ENCODE measurements at places on chromosomes 6 and 20. TPM values are rescaled to one million over a fixed set of nuclear protein-coding genes. Genes with fewer than 3 reads are reported as not detected.

DNA sequence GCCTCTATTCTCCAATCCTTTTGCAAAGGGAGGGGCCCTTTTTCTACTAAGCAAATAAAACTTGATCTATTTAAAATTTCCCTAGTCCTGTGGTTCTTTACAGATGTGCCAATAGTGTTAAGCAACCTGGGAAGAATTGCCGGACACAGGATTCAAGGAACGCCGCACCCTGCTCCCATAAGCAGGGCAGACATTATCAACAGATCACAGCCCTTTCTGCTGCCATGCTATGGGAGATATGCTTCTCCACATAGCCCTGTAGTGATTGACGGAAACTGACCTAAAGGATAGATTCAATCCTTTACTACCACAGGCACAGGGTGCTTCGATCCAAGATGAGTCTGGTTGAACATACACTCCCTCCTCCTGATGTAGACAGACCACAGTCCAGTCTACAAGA is 118.4 kb upstream of the TRAF3IP2 start:
- no peak for DNase-seq

DEFB132 gene
- polyA plus RNA-seq: 0.07 TPM

DNA sequence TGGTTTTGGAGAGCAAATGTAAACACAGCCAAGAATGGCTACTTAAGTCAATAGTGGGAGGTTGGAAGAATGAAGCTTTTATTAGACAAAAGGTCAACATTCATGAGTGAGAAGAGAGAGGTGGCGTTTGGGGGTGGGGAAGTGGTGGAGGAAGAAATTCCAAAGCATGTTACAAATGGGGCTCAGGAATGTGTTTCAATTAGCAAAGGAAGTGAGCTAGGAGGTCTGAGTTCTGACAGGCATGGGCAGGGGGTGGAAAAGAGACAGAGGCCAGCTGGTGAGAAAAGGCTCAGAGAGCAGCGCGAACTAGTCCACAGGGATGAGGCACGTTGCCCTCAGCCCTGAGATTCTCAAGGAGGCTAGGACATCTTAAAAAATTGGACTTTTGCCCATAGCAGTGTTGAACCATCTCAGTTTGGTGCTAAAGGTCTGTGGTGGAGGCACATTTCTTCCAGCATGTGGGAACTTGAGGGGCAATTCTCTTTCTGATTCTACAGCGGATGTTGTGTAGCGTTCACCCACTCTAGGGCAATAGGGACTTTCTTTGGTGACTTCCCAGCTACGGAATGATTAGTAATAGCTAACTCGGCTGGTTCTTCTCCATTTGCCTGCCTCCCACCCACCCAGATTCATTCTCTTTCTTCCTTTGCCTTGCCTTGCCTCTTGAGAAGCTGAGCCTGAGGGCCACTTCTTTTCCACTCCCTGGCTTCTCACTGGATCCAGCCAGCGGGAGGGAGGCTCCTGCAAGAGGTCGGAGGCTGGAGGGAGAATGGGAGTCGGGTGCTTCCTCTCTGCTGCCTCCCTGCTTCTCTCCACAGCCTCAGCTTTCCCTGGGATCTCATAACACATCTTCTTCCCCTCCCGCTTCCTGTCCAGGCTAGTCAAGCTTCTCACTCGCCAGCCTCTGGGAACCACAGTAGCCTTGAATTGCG is 45.1 kb upstream of the NEDD9 start:
- DNase-seq: peak; percentile 83

- DNase-seq: no peak
Measured at GRCh38 chr6:144160431-144161005, 10.2 kb downstream of the STX11 start.

BPIFB6 gene
- polyA plus RNA-seq: not detected

GRCh38 chr6:22883061-22883717 is 313.8 kb downstream of the HDGFL1 start:
- DNase-seq: no peak

- no peak for DNase-seq
Measured at GRCh38 chr6:152063170-152063921, 255.9 kb downstream of the ESR1 start.

- no peak for DNase-seq
Measured at GRCh38 chr6:158040804-158041347, 59.2 kb downstream of the SYNJ2 start.

HFE gene
- 9.4 TPM for polyA plus RNA-seq

NKAIN2 gene
- 20.6 TPM for polyA plus RNA-seq

DNA sequence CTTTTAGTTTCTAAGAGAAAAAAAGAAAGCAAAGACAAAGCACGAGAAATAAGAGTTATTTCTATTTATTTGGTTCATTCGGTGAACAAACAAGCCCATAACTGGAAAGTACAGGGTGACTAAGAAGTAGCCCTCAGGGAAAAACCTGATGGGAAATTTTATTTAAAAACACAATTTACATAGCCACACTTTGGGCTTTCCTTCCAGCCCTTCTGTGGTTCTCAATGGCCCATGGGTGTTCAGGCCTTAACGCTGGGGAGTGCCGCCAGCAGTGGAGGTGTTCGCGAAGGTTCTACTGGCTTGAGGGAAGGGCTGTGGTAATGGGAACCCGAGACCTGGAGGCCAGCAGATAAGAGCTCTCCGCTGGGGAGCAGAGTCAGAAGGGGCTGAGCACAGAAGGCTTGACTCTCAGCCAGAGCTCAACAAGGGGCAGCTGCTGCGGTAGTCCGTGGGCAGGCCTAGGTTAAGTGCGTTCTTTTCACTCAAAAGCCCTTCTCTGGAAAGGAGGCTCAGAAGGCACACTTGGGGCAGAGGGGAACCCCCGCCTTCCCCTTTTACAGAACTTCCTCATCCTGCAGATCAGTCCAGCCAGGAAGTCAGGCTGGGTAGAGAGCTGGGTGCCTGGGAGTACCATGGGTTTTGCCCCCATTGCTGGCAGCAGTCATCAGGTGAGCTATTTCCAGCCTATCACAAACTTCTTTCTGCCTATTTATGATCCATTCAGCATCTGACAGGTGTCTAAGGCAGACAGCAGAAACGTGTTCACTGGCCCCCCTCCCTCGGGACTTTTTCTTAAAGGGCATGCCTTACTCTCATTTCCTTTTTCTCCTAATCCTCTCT is 8.8 kb upstream of the CD83 start:
- no peak for DNase-seq

SCAF8 gene
- polyA plus RNA-seq: 65.7 TPM

GRCh38 chr6:75397656-75398465 is 95.7 kb downstream of the FILIP1 start:
- no peak for DNase-seq

BPIFB3 gene
- not detected for polyA plus RNA-seq

PRSS35 gene
- 44.3 TPM for polyA plus RNA-seq

TGM3 gene
- polyA plus RNA-seq: 0.43 TPM

DNA sequence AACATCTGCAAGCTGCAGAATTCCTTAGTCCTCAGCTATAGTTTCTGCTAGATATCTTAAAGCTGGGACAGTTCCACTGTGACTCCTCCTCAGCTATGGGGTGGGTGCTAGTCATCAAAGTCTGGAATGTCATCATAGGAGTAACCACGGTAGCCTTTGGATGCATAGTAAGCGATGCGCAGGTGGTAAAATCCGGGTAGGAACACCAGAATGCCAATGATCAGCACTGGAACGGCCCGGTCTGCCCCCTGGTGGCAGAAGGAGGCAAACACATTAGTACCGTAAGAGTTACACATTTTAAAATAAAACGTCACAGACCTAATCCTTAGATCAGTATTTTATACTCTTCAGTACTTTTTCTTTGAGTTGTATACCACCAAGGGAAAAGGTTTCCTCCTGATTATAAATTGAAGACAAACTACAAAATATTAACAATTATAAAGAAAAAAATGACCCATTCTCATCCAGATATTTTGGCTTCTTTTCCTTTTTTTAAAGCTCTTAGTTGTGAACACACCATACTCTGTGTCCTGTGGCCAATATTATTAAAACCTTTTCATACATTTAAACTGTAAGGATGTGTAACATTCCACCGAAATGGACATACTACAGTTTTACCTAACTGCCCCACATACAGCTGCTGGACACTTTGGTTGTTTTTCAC is 18.9 kb downstream of the PCNA start:
- DNase-seq: peak; percentile 40

DNA sequence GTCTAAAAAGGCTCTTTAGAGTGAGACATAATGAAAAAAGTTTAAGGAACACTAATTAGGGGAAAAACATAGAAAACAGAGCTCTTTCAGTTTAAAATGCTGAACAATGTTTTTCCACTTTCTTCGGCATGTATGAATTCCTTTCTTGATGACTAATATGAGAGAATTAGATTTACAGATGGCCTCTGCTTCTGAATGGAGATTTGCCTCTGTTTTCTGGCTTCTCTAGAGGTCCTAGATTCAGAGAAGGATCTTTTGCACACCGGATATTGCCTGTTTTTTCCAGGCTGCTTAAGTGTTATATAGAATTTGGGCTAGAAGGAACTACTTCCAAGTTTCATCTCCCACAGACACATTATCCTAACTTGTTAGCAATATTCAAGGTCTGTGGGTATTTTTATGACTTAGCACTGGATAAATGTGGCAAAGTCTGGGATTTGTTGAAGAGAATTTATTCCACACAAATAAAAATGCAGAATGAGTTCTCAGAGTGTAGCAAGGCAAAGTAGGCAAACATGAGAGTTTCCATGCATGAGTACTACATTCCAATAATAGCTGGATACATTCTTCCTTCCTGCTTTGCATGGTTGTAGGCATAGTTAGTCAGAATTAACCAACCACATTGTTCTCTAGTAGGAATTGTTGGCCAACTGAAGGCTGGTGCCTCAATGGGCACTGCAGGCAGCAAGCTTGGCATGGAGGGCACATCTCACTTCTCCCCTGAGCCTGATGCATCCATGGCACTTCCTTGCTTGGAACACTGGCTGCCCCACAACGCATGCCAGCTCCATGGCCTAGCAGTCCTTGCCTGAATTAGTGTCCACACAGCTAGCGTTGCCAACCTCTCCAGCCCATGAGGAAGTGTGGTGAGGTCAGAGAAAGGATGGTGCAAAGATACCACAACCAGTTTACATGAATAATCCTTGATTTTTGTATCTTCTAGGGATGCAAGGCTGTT is 224.2 kb downstream of the CLIC5 start:
- no peak for DNase-seq

ZBTB22 gene
- 20.9 TPM for polyA plus RNA-seq

TFAP2C gene
- 1.1 TPM for polyA plus RNA-seq

GRCh38 chr20:21682521-21682954 is 22.9 kb upstream of the PAX1 start:
- DNase-seq: peak; percentile 92

DNA sequence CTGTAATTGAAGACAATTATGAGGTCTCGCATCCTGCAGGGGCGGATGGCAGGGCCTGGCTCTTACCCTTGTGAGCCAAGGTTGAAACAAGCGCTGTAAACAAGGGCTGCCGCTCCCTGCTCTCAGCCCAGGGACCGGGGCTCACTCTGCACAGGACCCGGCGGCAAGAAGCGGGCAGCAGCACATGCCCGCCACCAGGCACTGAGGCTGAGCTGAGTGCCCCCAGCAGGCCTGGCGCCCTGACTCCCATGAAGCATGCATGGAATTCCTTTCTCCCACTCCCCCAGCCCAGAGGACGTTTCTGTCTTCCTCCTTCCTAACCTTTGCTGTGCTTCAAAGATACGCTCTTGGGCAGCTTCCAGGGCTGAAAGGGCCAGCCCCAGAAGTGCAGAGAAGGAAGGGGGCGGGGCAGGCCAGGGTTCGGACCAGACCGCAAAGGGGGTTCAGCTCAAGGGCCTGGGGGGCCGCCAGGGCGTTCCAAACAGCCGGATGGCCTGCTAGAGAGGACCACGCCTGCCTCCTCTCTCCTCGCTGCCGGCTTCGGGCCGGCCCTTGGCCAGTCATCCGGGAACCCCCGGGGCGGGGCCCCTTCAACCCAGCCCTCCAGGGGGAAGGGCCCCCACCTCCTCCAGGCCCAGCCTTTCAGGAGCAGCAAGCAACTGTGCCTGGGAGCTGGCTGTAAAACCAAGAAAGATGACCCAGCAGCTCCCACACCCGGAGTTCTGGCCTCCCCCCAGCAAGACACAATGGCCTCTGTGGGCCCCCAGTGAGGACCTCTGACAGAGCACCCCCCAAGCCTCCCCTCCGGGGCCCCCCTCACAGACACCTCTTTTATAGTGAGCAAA is 109.9 kb downstream of the NOL4L start:
- peak; percentile 90 for DNase-seq

- DNase-seq: no peak
Measured at GRCh38 chr6:158939255-158940159, 60.5 kb downstream of the RSPH3 start.

GRCh38 chr20:16052456-16052855 is 520.8 kb downstream of the KIF16B start:
- no peak for DNase-seq

DNA sequence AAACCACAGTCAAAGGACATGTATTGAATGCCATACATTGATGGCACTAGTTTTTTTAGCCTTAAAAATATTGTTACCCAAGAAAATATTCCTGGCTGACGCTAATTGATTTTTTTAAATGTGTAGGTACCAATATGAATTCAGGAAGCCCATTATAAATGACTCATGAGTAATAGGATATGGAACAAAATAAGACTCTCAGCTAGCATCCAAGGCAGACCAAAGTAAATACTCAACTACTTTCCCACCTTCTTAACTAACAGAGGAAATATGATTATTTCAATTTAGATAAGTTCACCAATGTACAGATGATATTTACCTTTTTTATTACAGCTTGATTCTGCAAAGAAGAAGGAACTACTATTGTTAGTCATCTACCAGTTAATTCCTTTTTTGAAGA is 43.2 kb upstream of the TXNDC5 start:
- DNase-seq: no peak

DNA sequence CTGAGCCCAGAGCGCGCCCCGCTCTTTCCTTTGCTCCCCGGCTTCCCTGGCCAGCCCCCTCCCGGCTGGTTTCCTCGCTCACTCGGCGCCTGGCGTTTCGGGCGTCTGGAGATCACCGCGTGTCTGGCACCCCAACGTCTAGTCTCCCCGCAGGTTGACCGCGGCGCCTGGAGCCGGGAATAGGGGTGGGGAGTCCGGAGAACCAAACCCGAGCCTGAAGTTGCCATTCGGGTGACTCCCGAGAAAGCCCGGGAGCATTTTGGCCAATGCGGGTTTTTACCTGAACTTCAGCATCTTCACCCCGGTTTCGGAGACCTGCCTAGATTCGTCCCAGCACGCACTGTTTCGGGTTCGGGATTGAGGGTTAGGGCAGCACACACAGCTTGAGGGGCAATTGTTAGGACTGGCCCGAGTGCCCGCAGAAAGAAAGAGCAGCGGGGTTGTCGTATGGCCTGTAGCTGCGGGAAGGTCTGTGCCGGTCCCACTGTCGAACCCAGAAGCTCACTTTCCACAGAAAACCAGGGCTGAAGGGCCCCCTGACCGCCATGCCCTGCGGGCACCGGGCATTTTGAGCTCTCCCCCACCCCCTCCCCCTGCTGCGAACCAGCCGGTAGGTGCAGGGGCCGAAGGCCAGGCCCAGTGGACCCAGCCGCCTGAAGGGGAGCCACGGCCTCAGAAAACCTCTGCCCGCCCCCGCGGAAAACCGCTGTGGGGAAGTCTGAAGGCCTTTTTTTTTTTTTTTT is 2.1 kb downstream of the FOXP4 start:
- no peak for DNase-seq

DNA sequence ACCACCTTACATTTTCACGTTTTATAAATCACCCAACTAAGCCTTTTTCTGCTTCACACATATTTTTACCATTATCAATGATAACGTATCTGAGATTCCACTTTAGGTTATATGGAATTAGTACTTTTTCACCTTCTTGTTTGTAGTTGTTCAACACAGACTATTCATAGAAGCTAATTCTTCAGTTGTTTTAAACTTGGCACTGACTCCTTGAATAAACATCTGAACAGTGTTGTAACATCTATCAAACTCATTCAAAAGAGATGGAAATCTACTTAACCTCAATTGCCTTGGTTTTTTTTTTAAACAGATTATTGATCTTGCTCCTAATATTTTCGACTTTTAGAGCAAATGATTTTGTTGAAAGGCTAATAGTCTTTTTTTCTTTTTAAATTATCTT is 34.2 kb downstream of the PTPRA start:
- no peak for DNase-seq

- no peak for DNase-seq
Measured at GRCh38 chr6:123925350-123925749, 121.7 kb downstream of the NKAIN2 start.
